ENCODE measurements at places on chromosomes 3 and 15. TPM values are rescaled to one million over a fixed set of nuclear protein-coding genes. Genes with fewer than 3 reads are reported as not detected.

KNL1 gene
- polyA plus RNA-seq = 21.4 TPM

BNC1 gene
- polyA plus RNA-seq = 0.23 TPM

DLL4 gene
- 8.5 TPM for polyA plus RNA-seq

PLA2G4B gene
- polyA plus RNA-seq = 5.5 TPM

CORO2B gene
- 20.4 TPM for polyA plus RNA-seq

DGKG gene
- polyA plus RNA-seq = 0.71 TPM

NEK10 gene
- polyA plus RNA-seq = 2.1 TPM

PP2D1 gene
- 0.49 TPM for polyA plus RNA-seq
